ENCODE measurements at places on chromosomes 3 and 15. TPM values are rescaled to one million over a fixed set of nuclear protein-coding genes. Genes with fewer than 3 reads are reported as not detected.

Gene KBTBD13
- 4.1 TPM for total RNA-seq

Gene CAPN3
- total RNA-seq: 6.8 TPM

DNA sequence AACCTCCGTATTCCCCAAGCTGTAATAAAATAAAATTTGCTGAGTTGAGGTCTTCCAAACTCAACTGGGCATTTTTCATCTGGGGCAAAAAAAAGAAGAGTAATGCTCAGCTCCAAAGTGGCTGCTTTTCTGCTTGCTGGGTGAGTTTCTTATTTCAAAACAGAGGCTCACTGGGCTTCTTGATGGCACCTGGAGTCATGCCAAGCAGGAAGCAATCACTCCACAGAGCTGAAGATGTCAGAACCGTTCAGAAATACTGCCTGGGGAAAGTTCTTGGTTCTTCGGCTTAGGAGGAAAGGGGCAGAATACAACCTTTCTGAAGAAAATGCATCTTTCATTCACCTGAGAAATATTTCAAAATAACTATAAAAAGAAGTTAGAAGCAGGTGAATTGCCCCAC lies 4.1 kb downstream of the CCR9 start:
- H3K36me3 ChIP-seq: no peaks in the 10 kb centered on the region
- no peak overlapping the region for H3K27ac ChIP-seq
- no peaks in the 10 kb centered on the region for H3K4me1 ChIP-seq
- no peaks in the 10 kb centered on the region for H3K27me3 ChIP-seq
- DNase-seq: no peak
- no peak overlapping the region for H3K4me3 ChIP-seq

DNA sequence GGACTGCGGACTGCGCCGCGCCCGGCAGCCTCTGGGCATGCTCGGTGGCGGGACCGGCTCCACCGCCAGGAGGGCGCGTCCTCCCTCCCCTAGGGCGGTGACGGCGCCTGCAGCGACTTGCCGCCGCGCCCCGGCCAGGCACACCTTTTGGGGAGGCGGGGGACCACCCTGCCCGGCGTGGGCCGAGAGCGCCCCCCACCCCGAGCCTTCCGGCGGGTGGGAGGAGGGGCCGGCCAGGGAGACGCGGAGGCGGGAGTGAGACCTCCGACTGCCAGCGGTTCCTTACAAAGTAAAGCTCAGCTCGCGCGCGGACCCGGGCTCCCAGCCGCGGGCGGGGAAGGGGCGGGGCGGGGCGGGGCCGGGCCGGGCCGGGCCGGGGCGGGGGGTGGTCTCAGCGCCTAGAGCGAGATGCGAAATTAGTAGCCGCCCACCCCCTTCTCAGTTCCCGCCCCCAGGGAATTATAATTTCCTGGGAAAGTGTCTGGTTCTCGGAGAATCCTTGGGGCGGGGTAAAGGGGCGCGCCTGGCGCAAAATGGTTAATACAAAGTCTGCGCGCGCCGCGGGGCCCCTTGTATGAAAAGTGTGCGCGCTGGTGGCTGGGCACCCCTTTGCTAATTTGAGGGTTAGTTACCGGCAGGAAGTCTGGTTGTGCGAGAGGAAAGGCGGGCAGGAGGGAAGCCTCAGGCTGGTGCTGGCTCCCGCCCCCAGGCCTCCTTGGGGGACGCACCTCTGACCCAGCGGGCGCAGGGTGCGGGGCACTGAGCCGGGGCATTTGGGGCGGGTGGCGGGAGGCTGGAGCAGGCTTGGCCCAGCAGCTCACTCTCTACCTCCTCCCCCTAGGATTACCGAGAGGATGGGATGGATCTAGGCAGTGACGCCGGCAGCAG lies 224.8 kb upstream of the IL12A start:
- H3K27ac ChIP-seq: peak overlapping the region; percentile 97
- H3K27me3 ChIP-seq: no peaks in the 10 kb centered on the region
- peaks cover 54% of the 10 kb centered on the region for H3K4me1 ChIP-seq
- H3K4me3 ChIP-seq: peak overlapping the region; percentile 71
- peak; percentile 81 for DNase-seq

Gene ATOSA
- total RNA-seq: 36.4 TPM
